ENCODE measurements at places on chromosomes 6 and 20.

DNA sequence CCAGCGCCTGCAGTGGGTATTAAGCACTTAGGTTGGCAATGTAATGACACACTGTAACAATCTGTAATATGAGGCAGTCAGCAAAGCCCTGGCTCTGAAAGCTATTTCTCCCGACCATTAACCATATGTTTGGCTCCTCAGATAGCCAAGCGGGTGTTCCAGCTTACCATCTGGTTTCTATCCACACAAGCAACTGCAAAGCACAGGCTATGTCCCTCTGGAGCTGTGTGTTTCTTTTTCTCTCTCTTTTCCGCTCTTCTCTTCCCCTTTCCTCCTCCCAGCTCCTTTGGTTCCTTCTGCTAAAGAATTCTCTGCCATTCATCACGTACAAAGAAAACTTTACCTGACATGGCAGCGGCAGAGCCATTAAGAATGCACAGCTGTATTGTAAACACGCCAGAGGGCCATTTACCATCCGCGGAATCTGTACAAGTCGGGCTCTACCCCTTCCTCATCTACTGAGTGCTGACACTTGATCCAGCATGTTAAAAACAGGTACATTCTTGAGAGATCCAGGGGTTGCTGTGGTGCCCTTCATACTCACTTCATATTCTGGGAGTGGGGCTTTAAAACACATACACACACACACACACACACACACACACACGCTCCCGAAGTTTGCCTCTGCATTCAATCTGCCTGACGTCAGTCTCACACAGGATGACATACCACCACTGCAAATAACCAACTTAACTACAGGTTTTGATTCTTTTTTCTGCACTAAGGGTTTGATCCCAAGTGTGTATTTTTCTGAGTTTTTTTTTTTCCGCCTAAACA is 77.2 kb downstream of the BACH2 start:
- DNase-seq: peak; percentile 20

DNA sequence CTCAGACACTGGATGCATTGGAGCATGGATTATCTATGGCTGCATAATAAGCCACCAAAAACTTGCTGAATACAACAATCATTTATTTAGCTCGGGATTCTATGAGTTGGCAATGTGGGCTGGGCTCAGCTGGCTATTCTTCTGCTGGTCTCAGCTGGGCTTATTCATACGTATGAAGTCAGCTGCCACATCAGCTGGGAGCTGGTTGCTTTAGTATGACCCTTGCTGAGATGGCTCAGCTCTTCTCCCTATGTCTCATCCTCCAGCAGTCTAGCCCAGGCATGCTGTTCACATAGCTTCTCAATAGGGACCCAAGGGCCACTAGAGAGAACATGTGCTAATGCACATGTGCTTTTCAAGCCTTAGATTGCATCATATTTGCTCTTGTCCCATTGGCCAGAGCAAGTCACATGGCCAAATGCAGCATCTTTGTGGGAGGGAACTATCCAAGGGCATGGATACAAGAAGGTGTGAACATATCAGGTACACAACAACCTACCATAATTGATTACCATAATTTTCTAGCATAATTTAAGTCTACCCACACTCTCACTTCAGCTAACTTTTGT is 444.6 kb downstream of the KIF16B start:
- DNase-seq: no peak

DNA sequence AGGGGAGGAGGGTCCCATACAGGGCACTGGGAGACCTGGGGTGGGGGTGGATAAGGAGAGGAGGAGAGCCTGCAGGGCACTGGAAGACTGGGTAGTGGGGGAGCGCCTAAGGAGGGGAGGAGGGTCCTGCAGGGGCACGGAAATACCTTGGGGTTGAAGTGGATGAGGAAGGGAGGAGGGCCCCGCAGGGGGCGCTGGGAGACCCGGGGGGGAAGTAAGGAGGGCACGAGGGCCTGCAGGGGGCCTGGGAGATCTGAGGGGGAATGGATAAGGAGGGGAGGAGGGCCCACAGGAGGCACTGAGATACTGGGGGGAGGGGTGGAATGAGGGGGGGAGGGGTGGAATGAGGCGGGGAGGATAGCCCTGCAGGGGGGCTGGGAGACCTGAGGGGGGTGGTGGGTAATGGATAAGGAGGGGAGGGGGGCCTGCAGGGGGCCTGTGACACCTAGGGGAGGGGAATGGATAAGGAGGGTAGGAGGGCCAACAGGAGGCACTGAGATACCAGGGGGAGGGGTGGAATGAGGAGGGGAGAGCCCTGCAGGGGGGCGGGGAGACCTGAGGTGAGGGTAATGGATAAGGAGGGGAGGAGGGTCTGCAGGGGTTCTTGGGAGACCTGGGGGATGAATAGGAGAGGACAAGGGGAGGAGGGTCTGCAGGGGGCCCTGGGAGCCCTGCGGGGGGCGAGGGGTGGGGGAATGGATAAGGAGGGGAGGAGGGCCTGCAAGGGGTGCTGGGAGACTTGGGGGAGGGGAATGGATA is 567 bp upstream of the CTCFL start:
- no peak for DNase-seq

GRCh38 chr20:56400001-56400640 is 7.7 kb downstream of the CSTF1 start:
- DNase-seq: peak; percentile 61

DNA sequence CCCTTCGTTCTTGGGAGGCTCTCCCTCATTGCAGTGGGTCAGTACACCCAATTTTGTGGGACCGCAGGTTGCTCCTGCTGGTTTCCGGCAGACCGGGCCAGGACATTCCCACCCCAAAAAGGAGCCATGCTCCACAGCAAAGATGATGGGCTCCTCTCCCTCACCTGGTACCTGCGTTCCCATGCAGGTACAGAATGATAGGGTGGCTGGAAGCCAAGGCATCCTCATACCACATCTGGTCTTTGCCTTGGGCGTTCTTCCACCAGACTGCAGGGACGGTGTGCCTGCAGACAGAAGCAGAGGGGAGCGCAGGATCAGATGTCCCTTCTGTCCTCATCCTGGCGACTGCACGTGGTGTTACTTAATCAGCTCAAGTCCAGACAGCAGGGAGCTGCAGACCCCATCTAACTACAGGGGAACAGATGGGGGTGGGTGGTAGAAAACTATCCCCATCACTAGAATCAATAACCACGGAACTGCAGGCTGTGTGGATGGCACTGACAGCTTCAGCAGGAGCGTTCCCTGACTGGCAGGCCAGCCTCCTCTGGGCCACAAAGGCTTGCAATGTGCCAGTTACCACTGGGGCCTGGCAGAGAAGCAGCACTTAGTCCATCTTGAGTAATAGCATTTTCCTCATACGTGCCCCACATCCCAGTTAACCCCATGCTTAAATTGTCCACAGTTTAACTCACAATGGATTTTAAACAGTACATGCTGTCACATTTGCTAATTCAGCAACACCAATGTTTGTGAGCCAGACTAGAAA is 70.4 kb downstream of the ABHD12 start:
- no peak for DNase-seq

All from small intestine (tissue), 16 donors.